Right atrium auricular region (tissue), 2 donors: ENCODE measurements at places on chromosomes 3 and 15. TPM values are rescaled to one million over a fixed set of nuclear protein-coding genes. Genes with fewer than 3 reads are reported as not detected.

GRCh38 chr3:151845306-151845905 lies 28.0 kb upstream of the SUCNR1 start:
- DNase-seq: no peak

GRCh38 chr3:5197470-5198312 lies 10.2 kb downstream of the EDEM1 start:
- no peak for DNase-seq

- DNase-seq: no peak
Observed at GRCh38 chr3:161682715-161683114, 186.1 kb downstream of the OTOL1 start.

GRCh38 chr3:47865192-47865591 lies 62.3 kb downstream of the DHX30 start:
- DNase-seq: no peak

Gene SH3GL3
- not detected for total RNA-seq

Gene BMF
- total RNA-seq: 1.3 TPM

Gene C3orf49
- total RNA-seq: not detected

DNA sequence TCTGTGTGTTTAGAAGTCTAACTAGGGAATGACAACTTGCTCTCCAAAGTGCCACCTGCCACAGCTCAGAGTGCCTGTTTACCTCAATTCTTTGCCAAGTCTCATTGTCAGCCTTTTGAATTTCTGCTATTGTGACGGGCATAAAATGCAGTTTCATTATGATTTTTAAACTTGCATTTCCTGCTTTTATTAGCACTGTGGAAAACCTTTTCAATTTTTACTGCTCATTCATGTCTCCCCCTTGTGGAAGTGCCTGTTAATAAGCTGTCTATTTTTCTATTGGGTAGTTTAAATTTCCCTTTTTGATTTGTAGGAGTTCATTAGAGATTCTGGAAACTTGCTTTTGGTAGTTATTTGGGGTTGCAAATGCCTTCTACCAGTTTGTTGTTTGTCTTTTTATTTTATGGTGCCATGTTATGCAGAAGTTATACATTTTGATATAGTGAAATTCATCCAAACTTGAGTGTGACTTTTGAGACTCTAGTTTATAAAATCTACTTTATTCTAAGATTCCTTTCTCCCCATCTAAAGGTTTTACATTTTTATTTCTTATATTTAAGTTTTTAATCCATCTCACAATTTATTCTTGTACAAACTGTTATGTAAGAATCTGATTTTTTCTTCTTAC lies 53.9 kb upstream of the FRMD4B start:
- DNase-seq: no peak

- no peak for DNase-seq
Observed at GRCh38 chr3:64254443-64254842, 29.2 kb upstream of the PRICKLE2 start.

DNA sequence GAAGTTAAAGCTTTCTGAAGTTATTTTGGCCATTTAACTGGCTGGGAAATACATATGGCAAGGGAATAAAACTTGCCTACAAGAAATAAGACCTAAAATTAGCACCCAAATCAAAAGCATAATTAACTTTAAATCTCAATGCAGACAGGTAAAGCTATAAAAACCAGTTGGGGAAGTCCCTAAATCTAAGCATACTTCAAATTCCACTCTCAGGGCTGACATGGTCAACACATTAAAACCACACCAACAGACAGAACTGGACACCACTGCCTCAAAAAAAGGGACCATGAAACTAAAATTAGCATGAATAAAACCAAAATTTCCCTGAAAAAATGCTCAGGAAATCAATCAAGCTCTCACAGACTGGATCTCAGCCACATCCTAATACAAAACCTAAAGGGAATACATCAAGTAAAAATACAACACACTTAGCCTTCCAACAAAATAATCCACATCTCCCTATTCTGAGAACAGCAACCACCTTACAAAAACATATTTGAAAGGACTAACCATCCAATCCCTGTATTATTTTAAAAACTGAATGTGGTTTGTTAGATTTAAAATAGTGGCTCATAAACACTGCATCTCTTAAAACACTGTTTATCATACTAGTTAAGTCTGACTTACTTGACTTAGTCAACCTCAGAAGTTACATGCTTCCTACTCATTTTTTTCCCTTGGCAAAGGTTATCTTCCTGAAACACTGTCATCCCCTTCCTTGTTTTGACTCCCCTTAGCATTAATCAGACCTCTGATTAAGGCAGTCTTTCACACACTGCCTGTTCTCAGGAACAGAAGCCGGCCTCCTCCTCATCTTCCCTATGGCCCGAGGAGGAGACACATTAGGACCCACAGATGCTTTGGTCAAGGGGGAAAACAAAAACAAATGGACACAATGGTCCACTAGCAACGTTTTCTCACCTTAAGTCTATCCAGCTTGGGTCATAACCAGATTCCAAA lies 8.3 kb downstream of the TRA2B start:
- DNase-seq: no peak

GRCh38 chr15:101156509-101157159 lies 95.2 kb downstream of the CHSY1 start:
- DNase-seq: no peak

DNA sequence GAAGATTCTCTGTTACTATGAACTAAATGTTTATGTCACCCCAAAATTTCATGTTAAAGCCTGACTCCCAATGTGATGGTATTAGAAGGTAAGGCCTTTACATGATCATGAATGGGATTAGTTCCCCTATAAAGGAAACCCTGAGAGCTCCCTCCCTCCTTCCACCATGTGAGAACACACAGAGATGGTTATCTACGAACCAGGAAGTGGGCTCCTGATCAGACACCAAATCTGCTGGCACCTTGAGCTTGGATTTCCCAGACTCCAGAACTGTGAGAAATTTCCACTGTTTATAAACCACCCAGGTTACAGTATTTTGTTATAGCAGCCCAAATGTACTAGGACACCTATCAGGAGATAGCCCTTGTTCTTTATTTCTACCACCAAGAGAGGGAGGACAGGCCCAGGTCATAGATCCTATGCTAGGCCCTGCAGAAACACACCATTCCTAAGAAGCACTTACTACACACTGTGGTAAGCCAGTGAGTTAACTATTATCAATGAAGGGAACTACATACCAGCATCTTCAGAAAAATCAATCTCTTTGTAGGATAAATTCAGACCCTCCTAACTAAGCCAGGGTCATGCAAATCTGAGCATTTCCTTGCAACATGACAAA lies 59.0 kb downstream of the PRKAR2A start:
- no peak for DNase-seq

- no peak for DNase-seq
Observed at GRCh38 chr15:70447928-70448698, 315.2 kb downstream of the UACA start.

Gene FGF7
- total RNA-seq: 27.2 TPM

- DNase-seq: no peak
Observed at GRCh38 chr3:58200846-58201355, 9.9 kb downstream of the DNASE1L3 start.

Gene INKA1
- 1.8 TPM for total RNA-seq

GRCh38 chr3:129231331-129232119 lies 17.9 kb upstream of the COPG1 start:
- DNase-seq: no peak

Gene TRANK1
- total RNA-seq: 10.3 TPM

- DNase-seq: no peak
Observed at GRCh38 chr3:116038968-116039650, 406.2 kb downstream of the LSAMP start.

GRCh38 chr3:61340931-61341461 lies 89.7 kb upstream of the FHIT start:
- no peak for DNase-seq

Gene BSN
- total RNA-seq: 0.41 TPM

DNA sequence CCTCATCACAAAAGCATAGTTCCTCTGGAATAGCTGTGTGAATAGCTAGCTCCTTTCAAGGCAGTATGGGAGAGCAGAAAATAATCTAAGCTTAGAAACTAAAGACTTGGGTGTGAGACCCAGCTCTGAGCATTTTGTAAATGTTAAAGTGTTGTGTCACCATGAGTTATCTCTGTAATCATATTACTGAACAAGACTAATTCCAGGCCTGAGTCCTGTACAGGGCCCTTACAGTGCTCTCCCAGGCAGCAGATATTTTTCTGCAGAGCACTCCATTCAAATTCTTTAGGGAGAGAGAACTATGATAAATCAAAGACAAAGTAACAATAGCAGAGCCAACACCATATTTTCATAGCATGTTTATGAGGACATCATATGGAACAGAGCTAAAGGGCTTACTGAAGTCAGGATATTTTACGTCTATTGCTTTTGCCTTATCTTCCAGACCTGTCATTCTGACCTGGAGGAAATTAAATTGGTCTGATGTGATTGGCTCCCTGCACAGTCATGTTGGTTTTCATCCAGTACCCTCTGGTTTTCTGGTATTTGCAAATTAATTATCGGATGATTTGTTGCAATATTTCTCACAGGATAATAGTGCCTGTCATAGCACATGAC lies 172.6 kb upstream of the PPP2R3A start:
- no peak for DNase-seq

DNA sequence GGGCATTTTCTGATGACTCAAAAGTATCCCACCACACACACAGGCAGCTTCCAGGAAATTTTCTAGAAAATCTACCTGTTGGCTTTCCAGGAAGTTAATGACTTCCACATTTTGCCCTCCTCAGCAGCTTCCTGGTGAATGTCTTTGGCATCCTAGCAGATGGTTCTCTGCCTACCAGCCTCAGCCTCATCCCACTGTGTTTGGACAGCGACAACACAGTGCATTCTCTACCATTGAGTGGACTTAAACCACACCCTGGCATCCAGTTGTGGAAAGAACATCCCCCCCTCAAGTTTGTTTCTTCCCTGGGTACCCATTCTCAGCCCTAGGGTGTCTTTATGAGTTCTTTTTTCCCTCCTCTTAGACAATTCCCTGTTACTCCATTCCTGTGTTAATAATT lies 50.8 kb upstream of the GADL1 start:
- no peak for DNase-seq

DNA sequence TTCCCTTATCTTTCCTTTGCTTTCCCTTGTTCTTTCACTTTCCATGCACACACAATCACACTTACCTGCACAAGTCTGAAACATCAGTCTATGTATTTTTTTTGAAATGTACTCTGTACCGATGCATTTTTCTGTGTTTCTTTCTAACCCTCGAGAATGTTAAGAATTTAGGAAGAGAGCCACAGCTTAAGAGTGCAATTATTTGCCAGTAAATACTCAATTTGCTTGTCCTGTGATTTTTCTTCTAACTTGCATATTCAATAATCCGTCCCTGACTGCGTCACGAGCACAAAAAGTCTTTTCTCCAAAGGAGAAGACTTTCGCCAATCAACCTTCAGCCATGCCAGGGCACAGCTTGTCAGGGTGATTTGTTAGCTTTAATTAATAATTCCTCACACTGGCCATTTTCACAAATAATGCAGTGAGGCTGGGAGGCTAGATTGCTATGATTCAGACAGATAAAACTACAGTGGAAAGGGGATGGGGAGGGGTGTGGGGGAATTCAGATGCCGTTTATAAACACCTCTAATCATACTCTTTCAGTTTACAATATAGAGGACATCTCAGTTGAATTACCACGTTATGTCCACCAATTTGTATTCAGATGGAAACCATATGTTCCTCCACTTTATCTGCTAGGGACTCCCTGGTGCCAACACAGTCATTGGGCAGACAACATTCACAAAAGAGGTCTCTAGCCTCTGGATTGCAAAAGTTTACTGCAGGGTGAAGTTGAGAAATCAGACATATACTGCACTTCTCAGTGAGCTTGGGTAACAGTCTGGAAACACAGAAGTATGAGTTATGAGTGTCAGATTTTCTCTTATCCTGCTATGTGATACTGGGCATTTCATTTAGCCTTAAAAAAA lies 388.0 kb downstream of the ZBTB20 start:
- DNase-seq: no peak

GRCh38 chr3:128011140-128011539 lies 41.1 kb upstream of the SEC61A1 start:
- no peak for DNase-seq

DNA sequence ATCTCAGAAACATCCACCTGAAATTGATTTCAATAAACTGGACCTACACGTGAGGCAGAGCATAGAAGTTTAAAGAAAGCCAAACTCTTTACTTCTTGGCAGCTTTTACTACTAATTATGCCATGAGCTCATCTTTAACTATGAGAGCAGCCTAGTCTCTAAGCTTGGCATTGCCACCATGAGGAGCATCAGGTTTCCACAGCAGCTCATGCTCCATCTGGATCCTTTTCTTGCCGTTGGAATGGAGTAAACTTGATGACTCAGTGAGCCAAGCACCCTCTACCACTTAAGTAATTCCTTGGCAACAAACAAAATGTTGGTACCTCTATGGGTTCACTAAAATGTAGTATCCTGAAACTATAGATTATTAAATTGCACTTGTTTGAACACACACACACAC lies 583.2 kb downstream of the EPHA3 start:
- DNase-seq: no peak

DNA sequence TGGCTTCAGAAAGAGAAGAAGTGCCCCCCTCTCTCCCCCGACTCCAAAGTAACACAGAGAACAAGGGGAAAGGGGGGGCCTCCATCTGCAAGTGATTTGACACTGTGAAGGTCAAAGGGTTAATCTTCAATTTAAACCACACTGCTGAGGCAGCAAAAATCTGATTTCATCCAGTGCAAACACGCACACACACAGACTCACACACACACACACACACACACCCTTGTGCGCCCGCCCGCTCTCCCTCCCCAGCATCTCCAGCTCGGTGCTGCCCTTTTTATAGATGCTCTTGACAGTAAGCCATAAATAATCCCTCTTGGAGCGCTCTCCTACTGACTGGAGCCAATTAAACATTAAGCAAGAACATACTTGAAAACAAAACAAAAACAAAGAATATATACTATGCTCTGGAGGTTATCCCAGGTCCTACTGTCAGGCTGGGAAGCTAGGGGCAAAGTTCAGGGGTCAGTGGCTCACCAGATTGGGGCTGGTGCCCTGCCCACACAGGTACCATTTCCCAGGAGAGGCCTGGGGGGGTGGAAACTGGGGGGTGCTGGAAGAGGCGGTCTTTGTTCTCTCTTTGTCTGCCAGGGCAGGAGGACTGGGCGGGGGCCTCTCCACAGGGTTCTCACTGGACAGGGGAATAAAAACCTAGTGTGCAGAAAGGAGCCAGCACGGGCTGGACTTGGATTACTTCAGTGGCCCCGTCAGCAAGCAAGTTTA lies 16.3 kb downstream of the BMF start:
- DNase-seq: peak; percentile 77

Gene IGSF11
- 1.6 TPM for total RNA-seq

DNA sequence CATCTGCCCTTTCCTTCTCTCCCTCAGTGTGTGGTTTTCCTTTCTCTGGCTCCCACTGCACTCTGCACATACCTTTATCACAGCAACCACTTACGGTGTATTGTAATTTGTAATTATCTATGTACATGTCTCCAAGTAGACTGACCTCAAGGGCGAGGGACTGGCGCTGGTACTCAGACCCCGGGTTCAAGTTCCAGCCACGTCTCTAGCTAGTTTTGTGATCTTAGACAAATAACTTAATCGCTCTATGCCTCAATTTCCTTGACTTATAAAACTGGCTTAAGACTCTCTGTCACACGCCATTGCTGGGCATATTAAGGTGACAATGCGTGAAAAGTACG lies 607 bp upstream of the SENP2 start:
- DNase-seq: no peak

- DNase-seq: no peak
Observed at GRCh38 chr3:70615286-70615685, 302.8 kb upstream of the MDFIC2 start.

- no peak for DNase-seq
Observed at GRCh38 chr3:72950372-72950771, 46.2 kb upstream of the PPP4R2 start.

GRCh38 chr3:192851821-192852372 lies 65.8 kb downstream of the MB21D2 start:
- peak; percentile 72 for DNase-seq

- DNase-seq: no peak
Observed at GRCh38 chr3:108293858-108294257, 2.5 kb upstream of the HHLA2 start.
